D721Med (cell line): ENCODE measurements at places on chromosomes 3 and 15.

- DNase-seq, result no peak
Measured at GRCh38 chr3:177057768-177058167, 139.5 kb downstream of the TBL1XR1 start.

GRCh38 chr15:40340740-40341400, at the start of gene CCDC9B:
TSS of gene CCDC9B (minus strand) at chr15:40340939. CDS start at chr15:40340819, 120 bp downstream.
- DNase-seq, result no peak

DNA sequence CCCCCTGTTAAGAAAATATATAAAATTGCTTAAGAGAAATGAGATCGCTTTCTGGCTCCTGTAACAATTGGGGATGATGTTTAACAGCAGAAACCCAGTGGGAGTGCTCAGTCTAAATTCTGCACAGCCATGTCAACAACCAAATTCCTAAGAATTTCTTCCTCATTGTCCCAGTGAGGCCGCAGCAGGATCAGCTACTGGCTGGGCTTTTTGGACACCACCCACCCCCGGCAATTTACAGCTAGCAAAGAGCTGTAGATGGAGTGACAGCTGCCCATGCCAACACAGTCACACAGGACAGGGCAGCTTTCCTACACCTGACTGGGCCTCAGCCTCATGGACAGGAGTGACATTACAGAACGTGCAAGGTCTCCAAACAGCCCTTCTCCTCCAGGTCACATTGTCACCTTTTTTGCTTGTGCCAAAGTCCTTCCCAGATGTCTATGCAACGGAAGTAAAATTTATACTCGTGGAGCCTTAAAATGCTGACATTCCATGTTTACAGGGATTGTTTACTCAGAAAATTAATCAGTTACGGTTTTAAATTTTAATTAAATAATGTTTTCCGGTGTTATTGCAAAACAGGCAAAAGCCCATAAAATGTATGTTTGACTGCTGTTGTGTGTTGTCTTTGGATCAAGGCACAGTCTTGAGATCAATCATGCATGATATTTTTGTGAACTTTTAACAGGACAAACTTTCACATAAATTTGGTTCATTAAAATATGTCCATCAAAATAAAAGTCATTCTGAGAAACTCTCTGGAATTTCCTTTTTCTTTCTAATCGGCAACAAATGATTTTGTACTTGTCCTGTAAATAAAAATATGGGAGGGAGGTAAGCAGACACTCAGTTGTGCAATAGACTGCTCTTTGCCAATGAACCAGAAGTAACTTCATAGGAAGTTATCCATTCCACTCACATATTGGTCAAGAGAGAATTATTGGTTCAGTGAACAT, 943.2 kb downstream of the MCTP2 start:
- no peak for DNase-seq

- DNase-seq, result no peak
Measured at GRCh38 chr3:12495749-12496452, 11.6 kb downstream of the TSEN2 start.

- DNase-seq, result no peak
Measured at GRCh38 chr3:152232001-152232400, 36.7 kb upstream of the MBNL1 start.

DNA sequence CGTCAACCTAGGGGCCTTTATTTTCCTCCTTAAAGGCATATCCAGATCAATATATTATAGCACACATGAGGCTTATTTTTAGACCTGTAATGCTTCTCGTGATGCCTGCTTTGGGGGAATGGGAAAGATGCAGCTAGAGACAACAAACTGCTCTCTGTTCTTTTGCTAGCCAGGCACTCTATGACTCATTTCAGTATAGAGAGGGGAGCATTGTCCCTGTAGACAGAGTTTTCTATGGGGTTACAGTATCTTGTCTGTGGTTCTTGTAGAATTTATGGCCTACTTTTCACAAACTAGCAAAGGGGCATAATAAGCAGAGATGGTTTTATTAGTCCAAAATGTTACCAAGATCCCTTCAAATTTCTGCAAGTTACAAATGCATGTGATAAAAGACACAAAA, 305.6 kb downstream of the LSAMP start:
- no peak for DNase-seq
